GM04503 (cell line): ENCODE measurements at places on chromosomes 16 and 17.

- no peak for DNase-seq
Measured at GRCh38 chr17:6526362-6527152, 29.8 kb downstream of the PITPNM3 start.

- no peak for DNase-seq
Measured at GRCh38 chr16:73976644-73977043, 320.0 kb upstream of the PSMD7 start.

DNA sequence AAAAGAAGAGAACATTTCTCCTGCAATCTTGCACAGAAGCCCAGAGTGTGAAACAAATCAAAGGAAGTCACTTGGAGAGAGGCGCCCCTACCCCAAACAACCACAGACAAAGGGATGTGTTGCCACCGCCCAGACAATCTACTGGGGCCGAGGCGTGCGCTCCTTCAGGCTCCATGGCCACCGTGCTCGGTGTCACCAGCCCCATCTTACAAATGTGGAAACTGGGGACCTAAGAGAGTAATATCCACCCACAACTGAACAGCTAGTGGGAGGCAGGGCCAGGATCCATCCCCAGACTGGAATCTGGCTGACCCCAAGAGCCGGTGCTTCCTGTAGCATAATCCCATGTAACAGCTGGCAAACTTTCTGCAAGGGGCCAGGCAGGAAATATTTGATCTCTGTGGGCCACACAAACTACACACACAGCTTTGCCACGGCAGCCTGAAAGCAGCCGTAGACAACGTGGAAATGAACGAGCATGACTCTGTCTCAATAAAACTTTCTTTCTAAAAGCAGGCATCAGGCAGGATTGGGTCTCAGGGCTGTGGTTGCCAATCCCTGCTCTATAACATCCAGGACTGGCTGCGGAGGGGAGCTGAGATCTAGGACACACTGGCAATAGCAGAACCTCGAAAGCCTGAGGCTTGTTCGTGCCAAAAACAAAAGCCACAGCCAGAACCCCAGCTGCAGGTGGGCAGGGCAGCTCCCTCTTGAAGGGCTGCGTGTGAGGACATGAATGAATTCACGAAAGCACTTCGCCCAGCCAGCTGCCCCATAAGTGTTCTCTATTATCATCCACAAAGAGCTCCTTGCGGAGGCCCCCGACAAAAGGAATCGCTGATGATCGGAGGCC lies 26.6 kb upstream of the GINS2 start:
- DNase-seq = no peak

GRCh38 chr17:68704871-68705713 lies 103.9 kb upstream of the FAM20A start:
- DNase-seq = peak; percentile 73

- no peak for DNase-seq
Measured at GRCh38 chr16:6284731-6285130, 1047.9 kb upstream of the RBFOX1 start.

GRCh38 chr16:67781565-67781921 lies 24.8 kb downstream of the RANBP10 start:
- DNase-seq = no peak

GRCh38 chr16:86810062-86810461 lies 231.7 kb downstream of the FOXL1 start:
- no peak for DNase-seq

DNA sequence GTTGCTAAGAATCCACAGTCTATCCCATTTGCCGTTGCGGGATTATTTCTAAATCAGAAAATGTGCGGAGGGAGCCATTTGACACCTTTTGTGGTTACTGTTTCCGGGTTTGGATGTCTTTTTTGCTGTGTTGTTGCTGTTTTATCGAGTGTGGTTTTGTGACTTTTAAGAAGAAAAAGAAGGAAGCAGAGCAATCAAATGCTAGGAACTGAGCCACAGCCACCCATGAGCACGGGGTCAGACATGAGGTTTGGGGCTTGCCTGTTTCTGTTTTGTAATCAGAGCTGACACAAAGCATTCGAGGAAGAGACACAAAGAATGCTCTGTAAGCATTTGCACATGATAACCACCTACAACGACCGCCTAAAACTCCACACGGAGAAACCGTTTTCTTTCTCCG lies 53.1 kb upstream of the CHMP6 start:
- no peak for DNase-seq

DNA sequence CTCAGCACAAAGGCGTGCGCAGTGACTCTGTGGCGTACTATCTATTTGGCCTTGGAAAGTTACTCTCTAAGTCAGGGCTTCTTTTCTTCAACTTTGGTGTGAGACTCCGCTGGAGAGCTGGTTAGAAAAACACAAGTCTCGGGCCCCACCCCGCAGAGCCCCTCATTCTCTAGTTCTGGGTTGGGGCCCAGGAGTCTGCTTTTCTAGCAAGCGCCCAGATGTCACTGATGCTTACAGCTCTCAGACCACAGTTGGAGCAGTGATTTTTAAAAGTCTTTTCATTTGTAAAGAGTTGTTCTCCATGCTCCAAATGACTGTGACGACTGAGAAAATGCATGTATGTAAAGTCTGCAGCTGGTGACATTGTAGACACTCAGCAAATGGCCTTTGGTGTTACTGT lies 582.3 kb downstream of the WWOX start:
- DNase-seq = no peak

GRCh38 chr16:88651276-88651988 lies 579 bp upstream of the CYBA start:
- DNase-seq = no peak

DNA sequence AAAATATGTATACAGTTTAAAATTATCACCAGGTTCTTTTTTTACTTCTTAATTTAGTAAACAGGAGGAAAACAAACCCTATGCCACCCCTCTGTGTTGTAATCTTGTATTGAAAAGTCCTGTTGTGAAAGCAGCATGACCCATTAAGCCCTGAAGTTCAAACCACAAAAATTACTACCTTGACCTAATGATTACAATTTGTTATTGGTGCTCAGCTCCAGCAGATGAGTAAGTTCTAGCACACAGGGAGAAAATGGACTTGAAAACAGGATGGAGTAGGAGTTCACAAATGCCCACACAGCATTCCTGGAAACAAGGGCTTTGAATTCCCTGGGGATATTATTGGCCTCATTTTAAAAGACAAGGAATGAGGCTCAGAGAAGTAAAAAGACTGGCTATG lies 505.8 kb upstream of the ERCC4 start:
- DNase-seq = no peak

GRCh38 chr17:8728251-8728938 lies 16.2 kb downstream of the CCDC42 start:
- DNase-seq = no peak

- DNase-seq = no peak
Measured at GRCh38 chr16:86379505-86379846, 130.9 kb upstream of the FOXF1 start.
